ENCODE measurements at places on chromosomes 7 and 10.
A peak's percentile ranks its signal among the peaks of the same experiment; 100 is the strongest.

- DNase-seq = no peak
Measured at GRCh38 chr7:143285470-143285778, 666 bp downstream of the TMEM139 start.

DNA sequence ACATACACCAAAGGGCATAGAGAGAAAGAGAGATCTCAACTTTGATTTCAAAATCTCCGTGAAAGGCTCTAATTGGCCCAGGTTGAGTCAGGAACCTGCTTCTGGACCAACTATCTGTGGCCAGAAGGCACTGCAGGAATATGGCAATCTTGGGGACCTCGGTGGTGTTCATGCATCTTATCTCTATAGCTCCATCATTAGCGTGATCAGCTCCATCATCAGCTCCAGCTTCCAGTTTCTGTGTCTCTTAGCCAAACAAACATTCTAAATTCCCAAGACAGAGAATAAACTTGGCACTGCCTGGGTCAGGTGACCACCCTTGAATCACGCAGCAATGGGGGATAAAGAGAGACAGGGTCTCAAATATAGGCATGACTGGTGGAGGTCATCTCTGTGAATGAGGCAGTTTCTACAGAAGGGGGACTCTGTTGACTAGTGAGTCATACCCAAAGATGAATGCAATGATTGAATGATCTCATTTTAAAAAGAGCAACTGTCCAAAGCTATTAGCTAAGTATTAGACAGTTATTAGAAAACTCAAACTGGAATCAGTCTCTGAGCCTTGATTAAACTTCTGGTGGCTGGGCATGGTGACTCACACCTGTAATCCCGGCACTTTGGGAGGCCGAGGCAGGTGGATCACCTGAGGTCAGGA is 5.4 kb upstream of the NRF1 start:
- peak; percentile 32 for DNase-seq

DNA sequence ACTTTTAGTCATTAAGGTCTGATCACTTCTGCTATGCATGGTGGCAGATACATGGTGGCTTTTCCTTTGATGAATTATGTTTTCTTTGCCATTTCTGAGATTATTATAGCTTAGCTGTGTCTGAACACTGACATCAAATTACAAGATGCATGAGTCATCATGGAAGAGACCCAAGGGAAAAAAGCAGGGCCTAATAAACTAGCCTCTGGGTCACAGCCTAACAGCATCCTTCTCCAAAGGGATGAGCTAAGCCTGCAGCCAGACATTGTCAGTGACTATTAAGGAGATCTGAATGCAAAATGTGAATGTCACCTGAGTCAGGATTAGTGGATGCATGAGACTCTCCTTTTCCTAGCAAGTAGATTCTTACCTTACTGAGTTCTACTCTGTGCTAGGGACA is 19.1 kb upstream of the OGDHL start:
- DNase-seq = no peak

- DNase-seq = no peak
Measured at GRCh38 chr10:88289342-88289741, 293.8 kb downstream of the RNLS start.

- DNase-seq = no peak
Measured at GRCh38 chr7:6553448-6554044, 2.3 kb upstream of the GRID2IP start.

DNA sequence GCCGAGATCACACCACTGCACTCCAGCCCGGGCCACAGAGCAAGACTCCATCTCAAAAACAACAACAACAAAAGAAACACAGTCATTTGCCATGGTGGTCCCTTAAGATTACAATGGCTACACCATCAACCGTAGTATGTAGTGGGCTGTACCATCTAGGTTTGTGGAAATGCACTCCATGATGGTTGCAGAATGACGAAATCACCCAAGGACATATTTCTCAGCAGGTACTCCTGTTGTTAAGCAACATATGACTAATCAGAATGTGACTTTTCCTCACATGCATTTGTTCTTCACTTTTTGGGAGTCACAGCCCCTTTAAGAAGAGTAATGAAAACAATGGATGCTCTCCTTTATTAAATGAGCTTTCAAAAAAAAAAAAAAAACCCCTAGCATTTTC is 11.0 kb downstream of the SVIL start:
- no peak for DNase-seq

- no peak for DNase-seq
Measured at GRCh38 chr7:29302666-29303395, 108.3 kb downstream of the CHN2 start.

DNA sequence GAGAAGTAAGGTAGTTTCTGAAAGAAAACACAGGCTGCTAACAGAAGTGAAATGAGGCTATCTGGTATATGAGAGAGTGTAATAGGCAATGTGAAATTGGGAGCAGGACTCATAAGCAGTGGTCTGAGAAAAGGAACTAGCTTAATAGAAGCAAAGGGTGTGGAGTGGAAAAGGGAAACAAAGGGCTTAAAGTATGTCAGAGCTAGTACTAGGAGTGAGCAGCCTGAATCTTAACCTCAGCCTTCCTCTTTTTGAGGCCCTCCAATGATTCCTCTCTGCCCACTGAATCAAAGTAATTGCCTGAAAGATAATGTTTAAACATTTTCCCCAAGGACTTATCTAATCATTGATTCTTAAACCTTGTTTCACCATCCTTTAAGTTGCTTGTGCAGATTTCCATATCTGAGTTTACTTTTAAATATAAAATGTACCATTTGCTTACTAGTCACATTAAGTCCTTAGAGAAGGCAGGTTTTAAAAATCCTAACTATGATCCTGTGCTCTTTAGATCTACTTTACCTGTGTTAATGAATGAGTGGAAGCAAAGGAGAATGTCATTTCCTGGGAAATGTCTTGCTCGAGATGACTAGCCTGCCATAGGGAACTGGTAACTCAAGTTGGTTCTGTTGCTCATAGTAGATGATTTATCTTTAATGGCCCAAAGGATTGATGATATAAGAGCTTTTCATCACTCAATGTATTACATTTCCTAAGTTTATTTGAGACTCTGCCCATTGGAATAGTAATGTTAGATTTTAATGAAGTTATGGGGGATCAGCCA is 155.0 kb downstream of the SKAP2 start:
- DNase-seq = no peak

DNA sequence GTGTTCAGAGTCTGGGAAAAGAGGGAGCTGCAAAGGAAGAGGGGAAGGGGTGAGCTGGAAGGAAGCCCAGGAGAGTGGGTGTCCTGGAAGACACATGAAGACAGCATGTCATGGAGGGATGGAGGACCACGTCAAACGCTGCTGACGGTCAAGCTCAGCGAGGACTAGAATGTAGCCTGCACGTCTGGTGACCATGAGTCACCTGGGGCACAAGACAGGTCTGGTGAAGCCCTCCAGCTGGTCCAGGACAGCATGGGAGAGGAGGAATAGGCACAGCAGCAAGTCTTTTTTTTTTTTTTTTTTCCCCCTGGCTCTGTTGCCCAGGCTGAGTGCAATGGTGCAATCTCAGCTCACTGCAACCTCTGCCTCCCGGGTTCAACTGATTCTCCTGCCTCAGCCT is 19.6 kb upstream of the AMZ1 start:
- no peak for DNase-seq

DNA sequence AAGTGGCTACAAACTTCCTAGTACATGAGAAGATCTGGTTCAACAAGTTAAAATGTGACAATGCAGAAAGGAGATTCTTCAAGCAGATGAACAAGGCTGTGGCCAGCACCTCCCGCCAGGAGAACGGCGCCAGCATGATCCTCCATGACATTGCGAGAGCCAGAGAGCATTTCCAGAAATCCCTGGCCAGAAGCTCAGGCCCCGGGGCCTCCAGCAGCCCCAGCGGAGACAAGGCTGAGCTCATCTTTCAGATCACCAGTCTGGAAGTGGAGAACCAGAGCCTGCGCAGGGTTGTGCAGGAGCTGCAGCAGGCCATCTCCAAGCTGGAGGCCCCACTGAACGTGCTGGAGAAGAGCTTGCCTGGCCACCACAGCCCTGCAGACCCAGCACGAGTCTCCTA is 40.1 kb upstream of the ZNF273 start:
- no peak for DNase-seq

GRCh38 chr10:133309720-133310398 is 1.1 kb downstream of the ZNF511 start:
- DNase-seq = no peak

DNA sequence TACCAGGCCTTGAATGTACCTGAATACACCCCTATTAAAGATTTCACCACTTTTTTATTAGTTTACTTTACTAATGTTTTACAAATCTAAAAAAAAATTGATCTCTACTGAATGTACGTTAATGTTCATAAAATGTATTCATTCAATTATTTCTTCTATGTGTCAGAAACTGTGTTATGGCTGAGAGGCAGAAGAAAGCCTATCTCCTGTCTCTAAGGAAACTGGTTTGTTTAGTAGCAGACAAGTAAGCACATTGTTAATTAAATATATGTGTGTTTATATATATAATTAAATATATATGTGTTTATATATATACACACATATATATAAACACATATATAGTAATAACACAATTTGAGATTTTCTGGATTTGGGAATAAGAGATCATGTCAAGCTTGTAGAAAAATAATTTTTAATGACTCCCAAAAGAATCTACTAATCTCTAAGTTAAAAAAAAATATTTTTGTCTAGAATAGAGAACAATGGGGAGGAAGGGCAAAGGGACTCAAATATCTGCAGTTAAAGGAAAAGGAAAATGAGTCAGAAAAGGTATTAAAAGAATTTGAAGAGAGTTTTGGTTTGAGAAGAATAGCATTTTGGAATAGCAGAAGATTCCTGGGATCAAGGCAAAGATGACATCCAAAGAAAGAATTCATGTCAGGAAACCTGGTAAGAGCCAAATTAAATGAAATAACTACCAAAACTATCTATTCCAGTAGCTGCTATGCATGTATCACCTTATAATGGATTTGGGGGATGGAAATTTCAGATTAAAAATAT is 92.1 kb downstream of the CH25H start:
- no peak for DNase-seq

GRCh38 chr10:11661441-11661840 is 50.0 kb upstream of the USP6NL start:
- no peak for DNase-seq

- no peak for DNase-seq
Measured at GRCh38 chr10:25696013-25696708, 237.9 kb upstream of the MYO3A start.

DNA sequence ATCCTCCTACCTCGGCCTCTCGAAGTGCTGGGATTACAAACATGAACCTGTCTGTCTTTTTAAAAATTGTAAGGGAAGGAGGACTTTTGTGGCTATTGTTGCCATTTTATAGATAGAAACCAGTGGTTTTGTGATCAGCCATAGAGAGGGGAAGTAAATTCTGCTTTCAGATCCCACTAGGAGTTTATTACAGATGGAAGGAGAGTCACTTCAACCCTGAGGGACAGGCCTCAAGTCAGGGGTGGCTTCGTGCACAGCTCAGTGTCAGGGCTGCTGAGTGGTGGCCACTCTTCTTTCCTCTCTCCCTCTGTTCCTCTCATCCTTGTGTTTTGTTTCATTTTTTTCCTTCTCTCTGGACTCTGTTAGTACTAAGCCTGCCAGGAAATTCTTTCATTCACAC is 60.8 kb downstream of the OGDH start:
- no peak for DNase-seq

GRCh38 chr10:35563261-35563891 is 41.8 kb upstream of the GJD4 start:
- DNase-seq = peak; percentile 69

- no peak for DNase-seq
Measured at GRCh38 chr10:31745612-31746376, 182.8 kb downstream of the ARHGAP12 start.

DNA sequence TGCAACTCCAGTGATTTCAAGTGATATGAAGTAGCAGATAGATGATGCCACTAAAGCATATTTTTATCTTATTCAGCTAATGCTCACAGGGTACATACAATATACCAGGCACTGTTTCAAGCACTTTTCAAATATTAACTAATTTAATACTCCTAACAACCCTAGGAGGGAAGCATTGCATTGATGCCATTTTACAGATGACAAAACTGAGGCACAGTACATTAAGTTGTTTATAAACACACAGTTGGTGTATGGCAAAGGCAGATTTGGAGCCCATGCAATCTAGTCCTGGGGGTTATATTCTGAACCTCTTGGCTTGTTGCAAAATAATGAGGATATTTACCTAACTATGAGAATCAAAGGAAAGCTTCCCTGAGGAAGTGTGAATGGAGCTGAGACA is 371.0 kb downstream of the SFMBT2 start:
- no peak for DNase-seq

GRCh38 chr7:71661671-71662224 is 529.8 kb downstream of the GALNT17 start:
- no peak for DNase-seq

DNA sequence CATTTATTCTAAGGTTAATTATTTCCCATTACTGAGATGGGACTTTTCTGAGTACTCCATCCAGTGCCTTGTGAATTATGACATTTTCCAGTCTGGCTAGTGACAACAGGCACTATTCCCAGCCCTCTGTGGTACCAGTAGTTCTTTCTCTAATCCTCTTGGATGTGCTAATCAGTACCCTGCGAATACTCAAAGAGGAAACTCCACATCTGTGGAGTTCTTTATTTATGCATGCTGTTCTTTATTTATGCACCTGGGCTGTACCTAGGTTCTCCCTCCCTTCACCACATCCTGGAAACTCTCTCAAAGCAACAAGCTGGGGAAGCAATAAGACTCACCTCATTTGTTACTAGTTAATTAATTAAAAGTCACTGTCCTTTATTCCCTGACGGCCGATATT is 83.5 kb downstream of the TSPAN12 start:
- no peak for DNase-seq

DNA sequence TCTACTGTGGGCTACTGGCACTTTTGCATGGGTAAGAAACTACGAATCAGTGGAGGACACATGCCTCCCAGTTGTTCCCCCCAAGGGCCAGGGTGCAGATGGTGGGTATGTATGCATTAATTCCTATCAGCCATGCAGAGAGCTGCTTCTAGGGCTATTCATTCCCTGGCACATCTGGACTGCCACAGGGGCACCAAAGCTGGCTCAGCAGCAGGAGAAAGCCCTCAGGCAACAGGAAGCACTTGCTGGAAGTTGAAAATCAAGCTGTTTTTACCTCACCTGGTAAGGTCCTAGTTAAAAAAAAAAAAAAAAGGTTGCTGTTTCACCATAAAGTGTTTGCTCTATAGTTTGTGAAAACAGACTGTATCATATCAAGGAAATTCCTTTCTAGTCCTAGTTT is 1342.6 kb downstream of the REEP3 start:
- DNase-seq = no peak

Data from GM10248 (cell line).